ENCODE measurements at places on chromosomes 7 and 10.
A peak's percentile ranks its signal among the peaks of the same experiment; 100 is the strongest.

DNA sequence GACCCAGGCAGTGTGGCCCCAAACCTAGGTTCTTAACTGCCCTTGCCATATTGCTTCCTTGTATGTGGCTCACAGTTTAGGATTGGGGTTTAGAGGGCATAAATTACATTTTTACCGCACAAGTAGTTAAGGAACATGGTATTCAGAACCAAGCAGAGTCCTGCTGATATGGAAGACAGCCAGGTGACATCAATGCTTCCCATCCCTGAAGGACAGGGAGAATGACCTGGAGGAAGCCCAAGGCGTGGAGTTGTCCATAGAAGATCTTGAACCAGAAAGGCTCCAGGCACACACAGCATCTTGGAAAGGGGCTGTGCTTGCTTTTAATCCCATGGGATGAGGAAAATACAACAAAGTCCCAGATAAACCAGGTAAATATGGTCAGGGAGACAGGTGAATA lies 48.3 kb downstream of the ATXN7L1 start:
- no peak for DNase-seq

GRCh38 chr7:29102558-29103151 lies 43.7 kb downstream of the CPVL start:
- DNase-seq, result no peak

DNA sequence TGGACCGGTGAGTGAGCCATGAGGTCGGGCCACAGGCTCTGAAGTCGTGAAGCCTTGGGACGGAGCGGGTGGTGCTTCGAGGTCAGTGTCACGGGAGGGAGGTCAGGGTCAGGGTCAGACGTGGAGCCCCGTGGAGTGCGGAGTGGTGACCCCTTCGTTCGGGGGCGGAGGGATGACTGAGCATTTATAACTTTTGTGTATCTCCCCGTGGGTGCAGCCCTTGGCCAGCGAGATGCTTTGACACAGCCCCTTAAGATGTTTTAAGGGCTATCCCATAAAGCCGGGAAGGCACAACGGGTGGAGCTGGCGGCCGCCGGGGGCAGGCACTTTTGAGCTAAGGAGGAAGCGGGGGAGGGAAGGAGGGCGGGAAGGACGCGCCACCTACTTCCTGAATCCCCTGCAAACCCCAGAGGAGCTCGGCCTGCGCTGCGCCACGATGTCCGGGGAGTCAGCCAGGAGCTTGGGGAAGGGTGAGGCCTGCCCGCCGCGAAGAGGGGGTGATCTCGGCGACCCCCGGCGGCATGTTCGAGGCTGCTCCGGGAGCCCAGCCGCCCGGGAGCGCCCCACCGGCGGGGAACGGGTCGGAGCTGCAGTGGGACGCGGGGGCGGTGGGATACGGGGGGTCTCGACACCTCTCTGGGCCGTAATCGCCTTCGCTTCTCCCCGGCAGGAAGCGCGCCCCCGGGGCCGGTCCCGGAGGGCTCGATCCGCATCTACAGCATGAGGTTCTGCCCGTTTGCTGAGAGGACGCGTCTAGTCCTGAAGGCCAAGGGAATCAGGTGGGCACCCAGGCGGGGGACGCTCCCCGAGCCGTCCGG lies at the start of gene GSTO1:
Gene GSTO1, plus strand, starts transcription at position 400 of the 818 bp plus-strand sequence. Its CDS starts 37 bp downstream, at position 437.
- DNase-seq, result peak; percentile 10

DNA sequence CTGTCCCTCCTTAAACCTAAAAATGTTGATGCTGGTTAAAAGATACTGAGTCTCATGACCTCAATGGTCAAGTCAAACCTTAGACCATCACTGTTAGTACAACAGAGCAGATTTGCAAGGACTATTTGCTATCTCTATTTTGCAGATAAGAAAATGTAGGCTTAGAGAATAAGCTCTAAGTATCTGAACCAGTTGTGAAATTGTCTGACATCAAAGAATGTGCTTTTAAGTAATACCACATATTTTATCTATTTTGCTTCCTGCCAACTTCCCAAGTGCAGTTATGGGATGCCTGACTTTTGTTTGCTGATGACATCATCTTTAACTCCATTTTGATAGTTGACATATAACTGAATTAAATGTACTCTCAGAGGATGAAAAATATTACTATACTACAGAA lies 83.6 kb upstream of the TMEM106B start:
- no peak for DNase-seq

DNA sequence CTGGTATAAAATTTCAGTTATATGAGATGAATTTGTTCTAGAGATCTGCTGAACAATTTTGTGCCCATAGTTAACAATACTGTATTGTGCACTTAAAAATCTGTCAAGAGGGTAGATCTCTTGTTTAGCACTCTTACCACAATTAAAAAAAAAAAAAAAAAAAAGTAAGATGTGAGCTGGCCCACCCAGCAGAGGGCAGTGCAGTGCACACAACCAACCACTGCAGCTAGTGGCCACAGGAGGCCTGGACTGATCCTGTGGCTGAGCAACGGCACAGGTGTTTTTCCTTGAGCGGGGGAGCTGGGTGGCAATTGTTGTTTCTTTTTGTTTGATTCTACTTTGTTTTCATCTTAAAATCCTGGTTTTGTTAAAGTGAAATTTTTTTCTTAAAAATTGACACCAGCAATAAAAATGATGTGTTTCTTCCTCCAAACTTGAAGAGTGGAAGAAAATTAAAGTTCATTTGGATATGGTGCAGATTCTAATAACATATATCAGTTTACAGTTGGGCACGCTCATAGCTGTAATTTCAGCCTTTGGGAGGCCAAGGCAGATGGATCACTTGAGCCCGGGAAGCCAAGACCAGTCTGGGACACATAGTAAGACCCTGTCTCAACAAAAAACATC lies 171.1 kb upstream of the TBX20 start:
- no peak for DNase-seq

DNA sequence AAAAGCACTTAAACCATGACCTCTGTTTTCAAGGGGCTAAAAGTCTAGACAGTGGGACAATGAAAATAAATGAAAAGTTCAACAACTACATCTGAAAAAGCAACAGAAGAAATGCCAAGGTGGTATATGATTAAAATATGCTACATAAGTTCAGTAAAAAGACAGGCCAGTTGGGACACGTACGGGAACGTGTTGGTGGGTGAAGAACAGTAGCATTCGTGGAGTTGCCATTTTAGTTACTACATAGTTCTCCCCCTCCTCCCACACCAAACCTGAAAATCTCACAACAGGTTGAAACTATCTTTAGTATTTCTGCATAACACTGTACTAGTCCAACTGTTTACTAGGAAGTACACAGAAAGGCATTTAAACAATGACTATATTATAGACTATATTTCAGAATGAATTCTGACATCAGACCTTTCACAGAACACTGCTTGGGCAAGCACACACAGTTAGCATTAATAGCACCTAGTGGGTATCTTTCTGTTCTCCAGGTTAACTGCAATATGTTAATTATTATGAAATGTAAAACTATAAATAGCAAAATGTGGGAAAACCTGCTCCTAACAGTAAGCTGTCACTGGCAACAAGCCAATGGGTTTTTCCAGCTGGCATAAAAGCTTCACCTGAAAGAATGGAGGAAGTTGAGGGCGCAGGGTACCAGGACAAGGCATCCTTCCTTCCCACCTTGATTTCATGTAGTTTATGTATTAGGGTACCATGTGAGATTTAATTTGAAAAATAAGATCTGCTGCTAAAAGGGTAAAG lies 135.0 kb downstream of the STRA8 start:
- DNase-seq, result no peak

DNA sequence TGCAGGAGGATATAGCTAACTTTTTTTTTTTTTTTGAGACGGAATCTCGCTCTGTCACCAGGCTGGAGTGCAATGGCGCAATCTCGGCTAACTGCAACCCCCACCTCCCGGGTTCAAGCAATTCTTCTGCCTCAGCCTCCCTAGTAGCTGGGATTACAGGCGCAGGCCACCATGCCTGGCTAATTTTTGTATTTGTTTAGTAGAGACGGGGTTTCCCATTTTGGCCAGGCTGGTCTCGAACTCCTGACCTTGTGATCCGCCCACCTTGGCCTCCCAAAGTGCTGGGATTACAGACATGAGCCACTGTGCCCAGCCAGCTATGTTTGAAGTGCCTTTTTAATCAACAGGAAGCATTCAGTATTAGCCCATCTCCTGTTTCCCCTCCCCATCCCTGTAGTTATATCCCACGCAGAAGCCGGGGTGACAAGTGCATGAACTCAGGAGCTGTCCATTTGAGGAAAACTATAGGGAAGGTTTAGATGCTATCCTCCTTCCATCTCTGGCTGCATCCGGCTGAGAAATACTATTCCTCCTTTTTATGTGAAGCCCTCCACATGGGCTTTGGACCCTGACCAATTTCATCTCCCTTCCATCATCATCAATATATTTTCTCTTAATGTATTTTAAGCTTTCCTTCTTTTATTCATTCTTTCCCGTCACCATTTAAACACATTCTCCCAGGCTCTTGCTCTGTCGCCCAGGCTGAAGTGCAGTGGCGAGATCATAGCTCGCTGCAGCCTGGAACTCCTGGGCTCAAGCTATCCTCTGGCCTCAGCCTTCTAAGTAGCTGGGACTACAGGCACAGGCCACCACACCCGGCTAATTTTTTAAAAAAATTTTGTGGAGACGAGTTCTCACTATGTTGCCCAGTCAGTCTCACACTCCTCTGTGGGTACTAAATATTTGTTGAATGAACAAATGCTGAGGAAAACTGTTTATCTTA lies 1.3 kb upstream of the POT1 start:
- DNase-seq, result no peak

- no peak for DNase-seq
These were observed 173.6 kb upstream of the AKR1E2 start for GRCh38 chr10:4652111-4653010.

GRCh38 chr10:132722394-132723329 lies 63.3 kb downstream of the NKX6-2 start:
- no peak for DNase-seq

- no peak for DNase-seq
These were observed 12.4 kb downstream of the CTBP2 start for GRCh38 chr10:125147971-125148439.

Measured in NCI-H1436 treated with DMSO at 0.1 percent for 48 hours (cell line).